ENCODE measurements at places on chromosomes 16 and 17.

DNA sequence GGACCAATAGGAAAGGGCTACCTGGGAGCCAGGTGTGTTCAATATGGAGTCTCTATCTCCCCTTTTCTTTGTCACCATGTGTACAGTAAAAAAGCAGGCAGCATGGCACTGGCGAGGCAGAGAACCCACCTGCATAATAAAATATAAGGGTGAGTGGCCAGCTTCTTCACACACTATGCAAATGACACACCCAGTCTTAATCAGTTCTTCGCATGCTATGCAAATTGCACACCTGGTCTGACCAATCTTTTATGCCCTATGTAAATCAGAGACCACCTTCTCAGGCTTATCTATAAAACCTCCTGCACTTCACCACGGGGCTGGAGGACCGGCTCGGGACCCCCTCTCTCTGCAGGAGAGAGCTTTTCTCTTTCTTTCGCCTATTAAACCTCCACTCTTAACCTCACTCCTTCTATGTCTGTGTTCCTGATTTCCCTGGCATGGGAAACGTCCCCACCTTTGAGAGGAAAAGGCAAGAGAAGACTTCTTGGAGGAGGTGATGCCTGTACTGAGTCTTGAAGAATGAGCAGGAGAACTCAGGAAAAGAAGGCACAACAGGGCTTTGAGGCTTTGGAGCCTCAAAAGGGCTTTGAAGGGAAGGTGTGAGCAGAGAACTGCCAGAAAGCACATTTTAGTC is 502.1 kb downstream of the GRIN2A start:
- DNase-seq = no peak

DNA sequence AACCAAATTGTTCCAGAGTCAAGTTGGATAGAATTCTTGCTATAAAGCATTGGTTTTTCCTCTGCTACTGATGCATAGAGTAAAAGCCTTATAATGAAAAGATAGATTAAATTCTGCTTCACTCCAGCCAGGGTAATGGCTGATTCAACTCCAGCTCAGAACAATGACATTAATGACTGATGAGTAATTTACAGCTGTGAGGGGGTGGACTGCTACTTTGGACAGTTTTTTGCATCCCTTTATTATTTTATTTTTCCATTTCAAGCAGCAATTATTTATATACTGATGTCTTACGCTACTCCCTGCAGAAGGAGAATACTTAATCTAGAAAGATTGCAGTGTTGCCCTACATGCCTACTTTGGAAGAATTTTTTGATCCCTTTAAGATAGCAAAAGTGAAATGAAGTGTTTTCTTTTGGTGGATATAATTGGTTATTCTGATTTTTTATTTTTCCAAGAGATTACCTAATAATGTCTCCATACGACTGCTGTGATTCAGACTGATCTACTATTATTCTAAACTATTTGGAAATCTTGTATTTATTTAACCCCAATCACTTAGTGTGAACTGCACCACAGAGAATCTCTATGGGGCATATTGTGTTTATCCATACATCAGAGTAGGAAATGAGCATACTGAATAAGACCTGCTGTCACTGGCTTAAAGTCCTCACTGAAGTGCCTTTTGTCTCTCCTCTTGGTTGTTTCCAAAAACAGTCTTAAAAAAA is 149.5 kb downstream of the TRIM37 start:
- no peak for DNase-seq

DNA sequence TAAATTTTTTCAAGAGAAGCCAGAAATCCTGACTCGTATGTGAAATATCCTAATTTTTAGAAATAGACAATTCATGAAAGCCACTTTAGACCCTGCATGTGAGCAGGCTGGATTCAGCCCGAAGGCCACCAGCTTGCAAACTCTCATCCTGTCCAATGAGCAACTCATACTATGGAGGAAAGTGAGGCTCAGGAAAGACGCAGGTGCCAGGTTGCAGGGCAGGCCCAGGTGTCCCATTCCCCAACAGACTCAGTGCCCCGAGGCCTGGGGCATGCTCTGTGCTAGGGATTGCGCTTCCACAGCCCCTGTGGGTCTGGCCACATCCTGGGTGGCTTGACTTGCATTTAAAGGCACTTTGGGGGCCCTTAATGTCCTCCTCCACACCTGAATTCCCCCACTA is 16.7 kb upstream of the RASD1 start:
- no peak for DNase-seq

DNA sequence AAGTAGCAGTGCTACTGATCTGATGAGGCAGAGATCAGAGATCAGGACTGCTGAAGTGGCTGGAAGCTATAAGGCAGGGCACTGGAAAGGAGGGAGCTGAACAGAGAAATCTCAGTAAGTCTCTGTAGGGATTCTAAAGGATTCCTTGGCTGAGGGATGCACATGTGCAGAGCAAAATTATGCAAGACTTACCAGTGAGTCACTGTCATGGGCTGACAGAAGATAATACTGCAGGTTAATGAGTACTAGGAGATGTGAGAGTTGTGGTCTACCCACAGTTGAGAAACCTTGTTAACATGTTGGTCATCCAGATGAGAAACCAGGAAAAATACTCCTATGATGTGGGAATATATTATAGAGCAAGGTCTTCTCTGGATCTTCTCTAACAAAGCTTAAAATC is 378.1 kb downstream of the HAPSTR1 start:
- DNase-seq = peak; percentile 15

DNA sequence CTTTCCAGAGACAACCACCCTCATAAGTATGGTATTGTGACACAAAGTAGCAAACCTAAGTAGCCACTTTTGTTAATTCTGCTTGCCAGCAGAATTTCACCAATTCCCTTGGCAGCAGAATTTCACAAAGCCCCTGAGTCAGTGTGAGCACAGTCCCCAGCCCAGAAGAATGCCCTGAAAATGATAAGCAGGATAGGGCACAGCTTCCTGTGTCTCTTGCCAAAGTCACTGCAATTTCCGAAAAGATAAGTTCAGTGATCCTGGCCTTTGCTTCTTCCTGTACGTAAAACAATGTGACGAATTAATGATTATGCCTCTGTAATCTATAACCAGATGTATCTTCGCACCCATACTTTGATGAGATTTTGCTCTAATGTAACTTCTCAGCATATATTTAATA is 16.0 kb upstream of the WIPF2 start:
- DNase-seq = no peak

DNA sequence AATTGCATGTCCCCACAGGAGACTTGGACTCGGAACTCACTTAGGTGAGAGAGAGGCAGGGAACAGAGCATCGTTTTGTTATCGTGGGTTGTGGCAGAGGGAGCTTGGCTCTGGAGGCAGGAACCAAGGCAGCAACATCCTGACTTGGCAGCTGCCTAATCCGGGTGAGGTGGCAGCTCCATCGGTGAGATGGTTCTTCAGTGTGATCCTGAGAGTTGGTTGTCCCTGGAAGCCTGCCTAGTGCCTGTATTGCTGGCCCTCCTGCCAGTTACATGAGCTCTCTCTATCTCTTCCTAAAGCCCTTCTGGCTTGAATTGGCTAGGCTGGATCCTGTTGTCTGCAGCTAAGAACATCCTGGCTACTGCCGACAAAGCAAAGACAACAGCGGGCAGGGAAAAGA is 19.9 kb upstream of the SEC14L1 start:
- DNase-seq = no peak

- no peak for DNase-seq
These were observed 34.3 kb downstream of the MGAT5B start for GRCh38 chr17:76902476-76902875.

DNA sequence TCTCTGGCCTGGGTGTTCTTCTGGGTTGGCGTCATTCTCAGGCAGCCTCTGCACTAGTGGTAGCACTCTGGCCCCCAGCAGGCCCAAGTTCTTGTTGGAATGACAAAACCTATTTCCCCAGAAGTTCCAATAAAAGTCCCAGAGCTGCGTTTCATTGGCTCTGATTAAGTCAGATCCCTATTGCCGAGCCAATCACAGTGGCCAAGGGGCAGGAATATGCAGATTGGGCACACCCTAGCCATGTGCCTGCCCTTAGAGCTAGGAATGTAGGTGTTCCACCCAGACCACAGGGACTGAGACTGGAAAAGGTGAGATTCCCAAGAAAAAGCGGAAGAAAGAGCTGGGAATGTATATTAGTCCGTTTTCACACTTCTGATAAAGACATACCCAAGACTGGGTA is 44.9 kb upstream of the POLR3E start:
- DNase-seq = no peak

Data from astrocyte of the cerebellum (primary cell).